PC-3 (cell line): ENCODE measurements at places on chromosomes 5 and 9. TPM values are rescaled to one million over a fixed set of nuclear protein-coding genes. Genes with fewer than 3 reads are reported as not detected.

GRCh38 chr9:26656003-26656870 is 236.4 kb downstream of the CAAP1 start:
- H3K27me3 ChIP-seq: no peaks in the 10 kb centered on the region
- H3K36me3 ChIP-seq: no peaks in the 10 kb centered on the region

TXNDC8 gene
- not detected in 2 replicates for total RNA-seq

- no peaks in the 10 kb centered on the region for H3K36me3 ChIP-seq
- H3K27me3 ChIP-seq: no peaks in the 10 kb centered on the region
- H3K4me1 ChIP-seq: peaks cover 41% of the 10 kb centered on the region
Measured at GRCh38 chr5:36876299-36876964, at the start of gene NIPBL. TSS of gene NIPBL (plus strand) at chr5:36876769. CDS start at chr5:36953697, 76,928 bp downstream.

- DNase-seq: no peak
- H3K4me1 ChIP-seq: peaks cover 15% of the 10 kb centered on the region
- peaks cover 10% of the 10 kb centered on the region; the same call in 1 of the 2 replicates for H3K36me3 ChIP-seq
- H3K4me3 ChIP-seq: no peak overlapping the region
Measured at GRCh38 chr9:33113799-33114547, 37.5 kb upstream of the SMU1 start.

SPACA9 gene
- 2.3 and 3.9 TPM in 2 replicates for total RNA-seq

SELENOP gene
- total RNA-seq: 3.3 and 3.9 TPM in 2 replicates

DND1 gene
- total RNA-seq: 0.75 and 1.1 TPM in 2 replicates

GRCh38 chr5:75678155-75678554 is 39.1 kb downstream of the POC5 start:
- DNase-seq: no peak
- no peaks in the 10 kb centered on the region for H3K27me3 ChIP-seq
- peaks cover 17% of the 10 kb centered on the region; the same call in 1 of the 2 replicates for H3K36me3 ChIP-seq
- H3K4me3 ChIP-seq: no peak overlapping the region
- no peak overlapping the region for H3K27ac ChIP-seq

- H3K27ac ChIP-seq: no peak overlapping the region
- no peak overlapping the region for H3K4me3 ChIP-seq
- H3K27me3 ChIP-seq: peaks cover 62% of the 10 kb centered on the region
- H3K4me1 ChIP-seq: no peaks in the 10 kb centered on the region
- no peak for DNase-seq
Measured at GRCh38 chr9:32855752-32856151, 72.4 kb downstream of the TMEM215 start.

DNA sequence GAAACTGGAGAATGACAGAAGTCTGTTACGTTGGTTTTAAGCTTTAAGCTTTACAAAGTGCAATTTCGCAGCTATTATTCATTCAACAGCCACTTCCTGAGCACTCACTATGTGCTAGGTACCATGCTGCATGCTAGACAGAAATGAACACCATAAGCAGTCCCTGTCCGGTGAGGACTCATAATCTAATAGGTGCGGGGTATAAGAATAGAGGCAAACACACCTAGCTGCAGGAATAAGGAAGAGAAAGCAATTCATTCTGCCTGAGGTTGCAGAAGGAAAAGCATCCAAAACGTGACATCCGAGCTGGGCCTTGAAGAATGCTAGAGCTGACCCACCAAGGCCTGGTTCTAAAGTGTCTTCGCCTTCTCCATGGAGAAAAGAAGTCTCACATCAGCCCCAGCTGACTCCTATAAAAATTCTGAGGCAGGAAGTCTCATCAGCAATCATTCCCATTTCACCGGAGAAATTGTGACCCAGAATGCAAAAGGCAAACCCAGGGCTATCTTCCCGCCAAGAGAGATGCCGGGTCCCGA is 542 bp downstream of the FKBP15 start:
- H3K36me3 ChIP-seq: no peaks in the 10 kb centered on the region; the same call in 1 of the 2 replicates
- peak overlapping the region; percentile 88 for H3K4me3 ChIP-seq
- no peaks in the 10 kb centered on the region for H3K27me3 ChIP-seq
- H3K27ac ChIP-seq: peak overlapping the region; percentile 55
- peaks cover 25% of the 10 kb centered on the region for H3K4me1 ChIP-seq
- DNase-seq: peak; percentile 3

GRCh38 chr9:113343732-113344231 is 3.7 kb upstream of the WDR31 start:
- no peaks in the 10 kb centered on the region for H3K27me3 ChIP-seq
- H3K4me1 ChIP-seq: peaks cover 25% of the 10 kb centered on the region
- no peak overlapping the region for H3K4me3 ChIP-seq
- H3K36me3 ChIP-seq: no peaks in the 10 kb centered on the region
- H3K27ac ChIP-seq: no peak overlapping the region
- no peak for DNase-seq
